ENCODE measurements at places on chromosomes 3 and 15. TPM values are rescaled to one million over a fixed set of nuclear protein-coding genes. Genes with fewer than 3 reads are reported as not detected.

- no peak overlapping the region for H3K27ac ChIP-seq
- DNase-seq = no peak
- no peaks in the 10 kb centered on the region for H3K27me3 ChIP-seq
- no peak overlapping the region for H3K4me3 ChIP-seq
- H3K36me3 ChIP-seq = no peaks in the 10 kb centered on the region
These were observed 43.1 kb downstream of the LRCH3 start for GRCh38 chr3:197833930-197834715.

The HCLS1 gene
- total RNA-seq = 41.9 TPM

The MYO1E gene
- 377 TPM for total RNA-seq

The TFG gene
- 98.9 TPM for total RNA-seq

GRCh38 chr3:191331388-191331787 is 1.1 kb upstream of the UTS2B start:
- H3K27ac ChIP-seq = peak overlapping the region; percentile 98
- no peaks in the 10 kb centered on the region for H3K36me3 ChIP-seq
- H3K27me3 ChIP-seq = no peaks in the 10 kb centered on the region

GRCh38 chr3:179324270-179324754 is 1.5 kb downstream of the ZNF639 start:
- H3K27ac ChIP-seq = peak overlapping the region; percentile 98
- H3K4me1 ChIP-seq = peaks cover 24% of the 10 kb centered on the region
- no peaks in the 10 kb centered on the region for H3K27me3 ChIP-seq
- no peak for DNase-seq
- peak overlapping the region; percentile 77 for H3K4me3 ChIP-seq

DNA sequence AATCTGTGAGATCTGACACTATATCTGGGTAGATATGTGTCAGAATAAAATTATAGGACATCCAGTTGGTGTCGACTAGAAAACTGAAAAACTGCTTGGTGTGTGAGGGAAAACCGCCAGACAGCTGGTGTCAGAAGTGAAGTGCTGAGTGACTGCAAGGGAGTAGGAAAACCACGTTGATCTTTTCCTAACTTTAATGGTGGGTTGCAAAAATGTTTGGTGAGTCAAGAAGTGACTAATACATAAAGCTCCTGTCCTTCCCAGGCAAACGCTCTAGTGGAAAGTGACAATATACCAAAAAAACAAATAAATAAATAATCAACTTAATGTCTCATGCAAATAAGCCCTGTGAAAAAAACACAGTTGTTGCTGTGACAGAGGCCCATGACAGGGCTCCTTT is 7.3 kb upstream of the CD96 start:
- no peaks in the 10 kb centered on the region for H3K4me1 ChIP-seq
- H3K27ac ChIP-seq = no peak overlapping the region
- no peaks in the 10 kb centered on the region for H3K36me3 ChIP-seq
- no peak for DNase-seq
- H3K27me3 ChIP-seq = no peaks in the 10 kb centered on the region

DNA sequence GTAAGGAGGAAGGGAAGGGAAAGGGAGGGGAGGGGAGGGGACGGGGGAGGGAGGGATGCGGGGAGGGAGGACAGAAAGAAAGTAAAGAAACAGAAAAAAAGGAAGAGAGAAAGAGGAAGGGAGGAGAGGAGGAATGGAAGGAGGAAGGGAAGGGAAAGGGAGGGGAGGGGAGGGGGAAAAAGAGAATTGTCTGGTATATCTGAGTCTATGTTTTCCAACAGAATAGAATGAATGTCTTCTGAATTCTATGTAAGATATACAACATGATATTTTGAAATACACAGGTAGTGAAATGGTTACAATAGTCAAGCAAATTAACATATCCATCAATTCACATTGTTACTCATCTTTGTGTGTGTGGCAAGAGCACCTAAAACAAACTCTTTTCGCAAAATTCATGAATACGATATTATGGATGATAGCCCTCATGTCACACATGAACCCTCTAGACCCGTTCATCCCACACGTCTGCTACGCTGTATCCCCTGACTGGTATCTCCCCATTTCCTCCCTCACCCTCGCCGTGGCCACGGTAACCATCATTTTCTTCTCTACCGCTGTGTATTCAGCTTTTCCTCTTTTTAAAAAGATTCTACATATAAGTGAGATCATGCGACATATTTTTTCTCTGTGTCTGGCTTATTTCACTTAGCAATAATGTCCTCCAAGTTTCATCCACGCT is 168.9 kb downstream of the XXYLT1 start:
- H3K4me3 ChIP-seq = no peak overlapping the region
- H3K36me3 ChIP-seq = no peaks in the 10 kb centered on the region
- H3K27me3 ChIP-seq = no peaks in the 10 kb centered on the region
- H3K27ac ChIP-seq = peak overlapping the region; percentile 41

The GOLGA6D gene
- not detected for total RNA-seq

GRCh38 chr3:10516544-10517452 is 11.4 kb upstream of the ATP2B2 start:
- H3K4me1 ChIP-seq = no peaks in the 10 kb centered on the region
- no peak for DNase-seq
- H3K27me3 ChIP-seq = peaks cover 9% of the 10 kb centered on the region
- no peak overlapping the region for H3K27ac ChIP-seq

DNA sequence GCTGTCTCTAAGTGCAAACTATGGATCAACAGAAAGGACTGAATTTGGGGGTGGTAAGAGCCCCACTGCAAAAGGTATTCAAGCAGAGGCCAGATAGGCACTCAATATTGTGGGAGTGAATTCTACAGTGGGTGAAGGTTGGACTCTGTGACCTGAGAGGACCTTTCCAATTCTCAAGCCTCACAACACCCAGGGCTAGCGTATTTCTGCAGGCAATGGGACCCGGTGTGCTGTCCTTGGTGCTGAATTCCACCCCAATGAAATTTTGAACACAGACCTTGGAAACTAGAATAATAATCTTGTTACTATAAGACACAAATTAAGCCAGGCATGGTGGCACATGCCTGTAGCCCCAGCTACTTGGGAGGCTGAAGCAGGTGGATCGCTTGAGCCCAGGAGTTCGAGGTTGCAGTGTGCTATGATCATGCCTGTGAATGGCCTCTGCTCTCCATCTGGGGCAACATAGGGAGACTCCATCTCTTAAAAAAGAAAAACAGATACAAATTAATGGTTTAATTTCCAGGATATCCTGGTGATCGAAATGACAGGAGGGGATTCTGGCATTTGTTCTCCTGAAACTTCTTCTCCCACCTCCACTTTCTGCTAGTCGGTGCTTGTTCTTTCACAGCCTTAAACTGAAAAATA is 135.4 kb downstream of the RAB11A start:
- H3K4me1 ChIP-seq = peaks cover 5% of the 10 kb centered on the region
- no peak for DNase-seq
- no peak overlapping the region for H3K4me3 ChIP-seq
- no peak overlapping the region for H3K27ac ChIP-seq
- H3K36me3 ChIP-seq = no peaks in the 10 kb centered on the region
